ENCODE measurements at places on chromosomes 12 and 14. TPM values are rescaled to one million over a fixed set of nuclear protein-coding genes. Genes with fewer than 3 reads are reported as not detected.

GRCh38 chr14:20044243-20044642 is 8.4 kb upstream of the OR4K13 start:
- DNase-seq = no peak

The CCND2 gene
- 176 TPM for total RNA-seq

DNA sequence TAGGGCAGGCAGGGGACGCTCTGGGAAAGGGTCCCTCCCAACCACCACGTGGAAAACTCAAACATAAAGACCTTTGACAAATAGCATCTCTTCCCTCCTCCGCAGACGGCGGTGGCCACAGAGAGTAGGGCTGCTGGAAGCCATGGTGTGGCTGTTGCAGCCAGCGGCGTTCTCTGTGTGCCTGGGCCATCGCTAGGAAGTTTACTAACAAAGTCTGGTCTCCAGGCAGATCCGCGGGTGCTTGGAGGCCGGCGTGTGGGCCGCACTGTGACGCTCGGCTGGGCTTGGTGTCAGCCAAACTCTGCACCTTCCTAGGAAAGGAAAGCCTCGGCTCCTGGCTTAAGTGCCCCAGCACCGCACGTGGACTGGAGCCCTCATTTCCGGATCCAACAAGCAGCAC is 65.6 kb downstream of the CCDC88C start:
- peak; percentile 63 for DNase-seq

The SLC5A8 gene
- not detected for total RNA-seq

DNA sequence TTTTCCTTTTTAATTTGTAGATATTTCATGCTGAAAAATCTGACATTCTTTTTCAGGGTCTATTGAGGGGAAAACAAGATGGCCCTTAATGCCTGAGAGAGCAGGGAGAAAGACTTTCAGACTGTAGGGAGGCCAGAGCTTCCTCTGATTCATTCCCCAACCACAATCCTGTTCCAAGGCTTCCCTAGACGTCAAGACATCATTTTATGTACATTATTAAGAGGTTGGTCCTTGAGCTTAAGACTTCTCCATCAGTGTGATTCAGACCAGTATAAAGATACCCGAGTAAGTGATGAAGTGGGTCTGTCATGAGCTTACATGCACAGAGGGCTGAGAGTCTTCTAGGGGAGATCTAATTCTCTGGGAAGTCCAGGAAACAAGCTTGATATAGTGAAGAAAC is 57.3 kb downstream of the AVPR1A start:
- DNase-seq = no peak

DNA sequence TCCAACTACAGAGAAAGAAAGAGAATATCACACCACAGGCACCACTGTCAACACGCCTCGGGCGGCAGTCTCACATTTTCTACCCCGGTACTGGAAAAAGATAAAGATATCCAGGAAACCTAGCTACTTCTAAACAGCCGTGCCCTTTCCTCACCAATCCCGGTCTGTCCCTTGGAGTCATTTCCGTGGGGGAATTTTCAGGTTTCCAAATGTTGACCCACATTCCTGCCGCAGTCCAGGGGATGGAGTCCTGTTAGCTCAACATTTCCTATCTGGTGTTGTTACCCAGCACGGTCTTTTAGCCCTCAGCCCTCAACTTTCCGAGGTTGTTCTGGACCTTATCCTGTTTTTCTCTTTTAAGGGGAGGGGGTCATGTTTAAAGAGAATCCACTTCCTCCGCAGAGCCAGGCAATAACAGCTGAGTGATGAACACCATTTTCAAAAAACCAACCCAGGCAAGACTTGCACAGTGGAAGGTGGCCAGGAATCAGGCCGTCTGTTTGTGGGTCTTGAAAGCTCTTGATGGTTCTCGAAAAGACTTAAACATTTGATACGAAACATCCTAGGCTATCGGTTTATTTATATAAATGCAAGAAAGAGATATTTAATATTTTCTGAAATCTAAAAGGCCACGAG is 4.6 kb downstream of the SSH1 start:
- DNase-seq = peak; percentile 42

The CTSG gene
- total RNA-seq = 1.2 TPM

DNA sequence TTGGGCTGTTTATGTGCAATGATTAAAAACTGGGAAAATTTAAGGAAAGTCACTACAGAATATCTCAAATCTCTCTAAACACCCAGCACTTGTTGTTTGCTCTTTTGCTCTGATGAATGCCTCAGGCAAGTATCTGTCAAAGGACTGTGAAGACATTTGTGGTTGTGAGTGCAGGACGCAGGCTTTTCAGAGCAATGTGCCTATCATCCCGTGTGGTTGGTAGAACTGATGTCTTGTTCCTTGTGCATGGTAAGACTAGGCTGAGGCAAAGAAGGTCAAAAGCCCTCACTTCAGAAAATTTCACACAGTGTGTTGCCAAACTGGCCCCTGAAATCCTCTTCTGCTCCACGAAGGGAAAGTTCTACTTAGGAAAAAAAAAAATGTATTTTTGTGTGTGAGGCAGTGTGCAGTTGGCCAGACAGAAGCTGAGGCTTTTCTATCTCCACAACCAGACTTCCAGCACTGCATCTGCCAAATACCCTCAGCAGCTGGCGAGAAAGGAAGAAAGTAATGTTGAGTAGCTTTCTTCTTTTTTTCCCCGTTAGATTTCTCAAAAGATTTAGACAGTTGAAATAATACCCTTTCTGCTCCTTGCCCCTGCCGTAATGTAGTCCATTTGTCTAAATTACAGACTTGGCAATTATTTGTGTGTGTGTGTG is 1103.1 kb downstream of the VRK1 start:
- DNase-seq = no peak

DNA sequence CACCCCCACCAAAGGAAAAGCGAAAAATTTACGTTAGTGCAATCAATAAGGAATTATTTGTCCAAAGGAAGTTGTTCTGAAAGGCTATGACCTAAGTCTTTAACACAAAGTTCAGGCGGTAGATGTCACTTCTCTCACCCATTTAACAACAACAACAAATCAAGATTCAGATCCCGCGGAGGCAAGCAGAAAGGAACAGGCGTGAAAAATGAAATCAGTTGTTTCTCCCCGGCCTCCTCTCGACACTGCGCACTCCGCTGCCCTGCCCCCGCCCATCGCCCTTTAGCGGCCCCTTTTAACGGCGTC is 1.4 kb downstream of the DENND5B start:
- DNase-seq = no peak

- DNase-seq = no peak
Observed at GRCh38 chr14:66540038-66540437, 32.1 kb downstream of the GPHN start.

- no peak for DNase-seq
Observed at GRCh38 chr12:109947521-109947920, 47.4 kb downstream of the TCHP start.

The PLEKHA5 gene
- 68.9 TPM for total RNA-seq

DNA sequence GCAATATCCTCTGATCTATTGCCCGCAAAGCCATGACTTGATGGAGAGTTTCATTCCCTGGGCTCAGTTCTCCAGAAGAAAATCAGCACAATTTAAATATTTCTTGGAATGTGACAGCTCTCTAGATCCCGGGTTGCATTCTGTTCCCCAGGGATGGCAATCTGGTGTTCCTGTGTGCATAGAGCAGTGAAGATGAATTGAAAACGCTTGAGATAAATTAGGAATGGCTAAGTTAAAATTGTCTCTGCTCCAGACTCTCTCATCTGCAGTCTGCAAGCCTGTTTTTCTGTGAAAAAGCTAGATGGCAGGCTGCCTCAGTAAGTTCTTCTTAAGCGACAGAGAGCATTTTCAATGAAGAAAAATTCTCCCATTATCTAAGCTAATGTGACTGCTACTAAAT is 582.5 kb upstream of the MGAT4C start:
- no peak for DNase-seq

DNA sequence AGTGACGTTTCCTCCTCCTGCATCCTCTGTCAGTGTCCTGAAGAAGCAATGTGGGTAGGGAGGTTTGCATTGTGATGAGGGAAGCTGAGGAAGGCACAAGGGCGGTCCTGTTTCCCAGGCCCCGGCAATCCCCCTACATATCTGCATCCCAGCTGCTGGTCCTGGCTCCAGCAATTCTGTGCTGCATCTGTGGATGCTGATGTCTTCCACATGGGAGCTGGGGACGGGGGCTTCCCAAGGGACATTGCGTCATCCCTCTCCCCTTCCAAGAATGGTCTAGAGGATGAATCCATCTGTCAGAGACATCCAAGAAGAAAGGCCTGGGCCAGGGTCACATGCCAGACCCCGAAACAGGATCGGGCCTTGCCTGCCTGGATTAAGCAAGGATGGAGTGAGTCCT is 52.1 kb downstream of the TSPAN11 start:
- DNase-seq = peak; percentile 32

The OR6C2 gene
- not detected for total RNA-seq

The AVPR1A gene
- 1.8 TPM for total RNA-seq

DNA sequence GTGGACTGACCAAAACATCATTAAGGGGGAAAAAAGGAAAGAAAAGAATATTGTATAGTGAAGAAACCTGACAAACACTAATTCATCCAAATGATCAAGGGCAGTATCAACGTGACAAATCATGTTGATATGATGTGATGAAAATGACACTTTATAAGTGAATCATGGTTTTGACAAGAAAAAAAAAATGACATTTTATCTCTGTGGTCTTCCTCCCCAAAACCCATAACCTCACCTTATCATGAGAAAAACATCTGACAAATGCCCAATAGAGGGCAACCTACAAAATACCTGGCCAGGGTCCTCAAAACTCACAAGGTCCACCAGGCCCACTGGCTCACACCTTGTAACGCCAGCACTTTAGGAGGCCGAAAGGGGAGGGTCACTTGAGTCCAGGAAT is 13.8 kb downstream of the TMED10 start:
- no peak for DNase-seq

Measured in heart right ventricle (tissue), 16 donors.